Stimulated activated CD4-positive, alpha-beta T cell treated with anti-CD3 and anti-CD28 coated beads, Interleukin-2, amount 100 ng/mL, for 48 hours (primary cell): ENCODE measurements at places on chromosomes 2 and 18.

DNA sequence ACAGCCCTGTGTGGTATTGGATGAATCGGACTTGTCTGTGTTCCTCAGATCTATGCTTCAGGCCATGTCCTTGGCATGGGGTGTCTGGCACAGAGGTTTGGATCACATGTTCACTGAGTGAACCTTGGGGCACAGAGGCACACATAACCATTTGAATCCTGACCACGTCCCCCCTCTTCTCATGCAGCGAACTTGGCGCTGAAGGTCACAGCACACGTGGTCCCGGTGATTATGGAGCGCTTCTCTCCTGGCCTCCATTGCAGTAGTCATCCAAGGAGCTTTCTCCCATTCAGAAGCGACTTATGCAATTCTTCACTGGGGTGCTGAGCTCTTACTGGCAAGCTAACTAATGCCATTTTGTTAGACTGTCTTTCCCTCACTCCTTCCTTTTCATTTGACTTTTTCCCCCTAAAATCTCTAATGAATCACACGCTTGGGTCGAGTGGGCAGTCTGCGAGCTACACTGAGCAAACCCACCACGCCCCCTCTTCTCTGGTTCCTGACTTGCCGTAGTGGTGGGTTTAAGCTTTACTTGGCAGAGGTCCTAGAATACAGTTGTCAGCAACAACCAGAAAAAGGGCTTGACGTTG lies 59.4 kb downstream of the KCNG2 start:
- no peak for DNase-seq

DNA sequence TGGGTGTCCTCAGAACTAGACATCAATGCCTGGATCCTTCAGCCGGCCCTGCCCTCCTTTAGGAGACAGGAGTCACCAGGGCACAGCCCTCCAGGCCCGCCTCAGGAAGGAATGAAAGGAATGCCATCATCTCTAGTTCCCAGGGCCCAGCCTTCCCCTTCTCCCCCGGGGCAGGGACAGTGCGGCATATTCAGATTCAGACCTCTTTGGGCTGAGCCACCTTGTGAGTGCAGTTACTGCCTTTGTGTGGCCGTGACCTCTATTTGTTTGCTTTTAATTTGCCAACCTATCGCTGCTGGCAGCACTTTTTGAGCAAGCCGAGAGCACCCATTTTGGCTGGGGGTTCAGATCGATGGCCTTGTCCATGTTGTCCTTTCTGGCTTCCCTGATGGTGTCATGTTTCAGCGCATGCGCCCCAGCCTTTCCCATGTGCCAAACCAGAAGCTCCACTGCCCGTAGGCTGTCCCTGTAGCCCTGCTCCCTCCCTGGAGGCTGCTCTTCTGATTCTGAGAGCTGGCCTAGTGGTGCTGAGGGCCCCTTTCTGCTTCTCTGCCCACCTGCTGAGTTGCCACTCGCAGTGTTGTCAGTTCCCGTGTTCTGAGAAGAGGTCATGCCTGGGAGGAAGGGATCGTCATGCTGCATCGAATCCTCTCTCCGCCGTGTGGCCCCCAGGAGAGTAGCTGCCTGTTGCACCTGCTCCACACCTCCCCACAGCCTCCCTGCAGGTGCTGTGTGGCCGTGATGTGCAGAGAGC lies 10.9 kb downstream of the ANKRD23 start:
- no peak for DNase-seq

- no peak for DNase-seq
These were observed 297.1 kb upstream of the RBMS1 start for GRCh38 chr2:160790738-160791137.

GRCh38 chr18:55247032-55247431 lies 287.8 kb upstream of the CCDC68 start:
- DNase-seq, result no peak

GRCh38 chr2:9423922-9424272 lies 443 bp downstream of the CPSF3 start:
- DNase-seq, result no peak

DNA sequence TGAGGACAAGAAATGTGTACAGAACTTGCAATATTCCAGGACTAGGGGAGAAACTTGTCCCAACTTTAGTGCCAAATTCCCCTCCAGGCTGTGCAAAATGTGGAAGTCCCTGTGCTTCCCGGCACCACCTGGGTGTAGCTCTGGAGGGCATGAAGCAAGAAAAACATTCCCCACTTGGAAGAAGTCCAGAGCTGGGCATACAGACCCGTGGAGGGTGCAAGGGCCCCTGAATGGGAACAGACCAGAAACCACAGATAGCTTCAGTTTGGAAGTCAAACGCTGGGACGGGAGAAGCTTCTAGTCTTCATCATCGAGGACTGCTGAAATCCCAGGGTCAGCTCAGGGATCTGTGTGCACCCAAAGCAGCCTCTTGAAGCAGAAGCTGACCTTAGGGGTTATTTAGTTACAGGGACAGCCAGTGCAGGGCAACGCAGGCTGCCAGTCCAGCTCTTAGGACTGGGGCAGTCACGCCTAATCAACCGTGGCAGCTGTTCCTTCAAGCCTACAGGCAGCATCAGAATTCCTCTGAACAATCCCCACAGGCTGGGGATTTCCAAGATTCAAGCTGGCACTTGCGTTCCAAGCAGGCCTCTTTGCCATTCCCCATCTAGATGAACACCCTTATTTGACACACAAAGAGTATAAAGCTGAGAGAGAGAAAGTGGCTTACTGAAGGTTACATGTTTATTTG lies 269.4 kb downstream of the LOXHD1 start:
- DNase-seq, result no peak

DNA sequence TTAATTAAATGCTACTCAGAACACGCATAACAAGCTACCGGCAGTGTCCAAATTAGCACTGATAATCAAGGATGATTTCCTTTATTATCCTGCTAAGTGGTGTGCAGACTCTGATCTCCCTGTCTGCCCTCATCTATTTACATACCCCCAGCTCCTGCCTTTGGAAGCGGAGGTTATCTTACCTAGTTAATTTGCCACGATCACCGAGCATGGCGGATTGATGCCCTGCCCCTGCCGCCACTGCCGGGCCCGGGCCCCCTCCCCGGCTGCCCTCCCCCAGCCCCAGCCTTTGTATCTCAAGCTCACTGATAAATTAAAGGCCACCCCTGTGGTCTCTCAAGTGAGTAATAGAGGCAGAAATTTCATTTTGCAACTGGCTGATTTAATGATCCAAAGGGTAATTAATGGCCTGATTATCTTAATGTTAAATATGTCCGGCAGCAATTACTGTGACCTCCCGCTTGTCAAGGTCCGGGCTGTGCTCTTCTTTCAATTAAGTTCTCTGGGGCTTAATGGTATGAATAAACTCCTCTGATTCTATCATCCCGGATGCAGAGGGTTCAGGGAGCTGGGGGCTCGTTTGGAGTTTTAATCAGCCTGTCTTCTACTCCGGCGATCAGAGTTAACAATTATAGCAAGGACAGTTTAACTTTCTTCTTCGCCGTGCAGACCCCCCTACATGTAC lies 113.4 kb downstream of the GBX2 start:
- no peak for DNase-seq

- no peak for DNase-seq
These were observed 82.4 kb downstream of the EXOC6B start for GRCh38 chr2:72743481-72743880.

- DNase-seq, result no peak
These were observed 12.6 kb downstream of the MFSD6 start for GRCh38 chr2:190420801-190421200.

- no peak for DNase-seq
These were observed 29.5 kb upstream of the BZW1 start for GRCh38 chr2:200782251-200782650.

DNA sequence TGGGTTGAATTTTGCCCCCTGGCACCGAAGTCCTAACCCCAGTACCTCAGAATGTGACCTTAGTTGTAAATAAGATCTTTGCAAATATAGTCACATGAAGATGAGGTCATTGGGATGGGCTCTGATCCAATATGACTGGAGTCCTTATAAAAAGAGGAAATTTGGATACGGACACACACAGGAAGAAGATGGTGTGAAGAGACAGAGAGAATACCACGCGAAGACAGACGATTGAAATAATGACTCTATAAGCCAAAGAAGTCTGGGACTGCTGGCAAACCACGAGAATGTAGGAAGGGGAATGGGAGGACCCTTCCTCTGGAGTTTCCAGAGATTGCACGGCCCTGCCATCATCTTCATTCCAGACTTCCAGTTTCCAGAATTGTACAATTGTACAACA lies 98.6 kb downstream of the CPO start:
- no peak for DNase-seq
